Cerebellar nuclear complex (tissue), 1 donor: ENCODE measurements at places on chromosomes 7 and 10.

GRCh38 chr7:150516956-150517745 is 2.5 kb downstream of the GIMAP7 start:
- no peak for DNase-seq

- DNase-seq: no peak
Measured at GRCh38 chr7:34949361-34949760, 87.9 kb downstream of the DPY19L1 start.

- no peak for DNase-seq
Measured at GRCh38 chr7:75916259-75916658, 1.3 kb downstream of the POR start.

DNA sequence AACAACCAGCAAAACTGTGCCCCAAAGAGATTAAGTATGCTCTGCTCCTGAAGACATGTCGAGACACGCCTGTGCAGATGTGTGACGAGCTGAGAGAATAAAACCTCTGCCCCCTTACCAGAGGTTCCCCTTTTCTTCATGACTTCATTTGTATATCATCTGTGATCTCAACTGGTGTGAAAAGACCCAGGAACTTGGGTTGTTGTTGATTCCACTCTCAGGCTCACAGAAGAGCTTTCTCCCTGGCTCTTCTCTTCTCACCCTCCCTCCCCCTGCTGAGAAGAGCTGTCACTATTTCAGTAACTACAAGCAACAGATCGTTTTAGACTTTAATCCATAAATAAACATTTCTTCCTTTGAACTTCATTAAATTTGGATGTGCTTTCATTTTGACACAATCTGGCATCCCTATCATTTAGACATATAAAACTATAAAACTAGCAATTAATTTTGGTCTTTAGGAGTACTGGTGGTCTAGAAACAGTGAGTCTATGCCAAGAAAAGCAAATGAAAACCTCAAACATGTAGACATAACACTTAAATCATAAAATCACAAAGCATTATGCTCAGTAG is 179.3 kb upstream of the FZD8 start:
- DNase-seq: no peak

DNA sequence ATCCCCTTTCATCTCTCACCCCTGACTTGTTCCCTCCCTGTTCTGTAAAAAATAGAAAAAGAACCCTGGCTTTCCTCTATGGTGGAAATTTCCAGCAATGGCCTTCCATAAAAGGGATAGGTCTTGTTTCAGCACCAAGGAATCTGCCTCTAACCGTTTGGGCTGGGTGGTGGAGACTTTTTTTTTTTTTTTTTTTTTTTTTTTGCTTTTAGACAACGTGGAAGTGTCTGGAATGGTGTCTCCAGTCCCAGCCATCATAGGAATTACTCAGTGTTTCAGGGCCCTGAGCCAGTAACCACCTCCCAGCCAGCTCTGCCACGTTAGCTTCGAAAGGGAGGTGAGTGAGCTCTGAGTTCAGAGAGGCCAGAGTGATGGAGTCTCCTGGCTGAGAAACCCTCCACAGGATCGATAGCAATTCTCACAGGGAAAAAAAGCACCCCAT is 97.3 kb upstream of the COL1A2 start:
- DNase-seq: no peak

- DNase-seq: no peak
Measured at GRCh38 chr10:117946525-117947070, 100.1 kb downstream of the RAB11FIP2 start.

- DNase-seq: no peak
Measured at GRCh38 chr7:113306302-113306701, 187.9 kb upstream of the SMIM30 start.
